ENCODE measurements at places on chromosomes 6 and 20.

DNA sequence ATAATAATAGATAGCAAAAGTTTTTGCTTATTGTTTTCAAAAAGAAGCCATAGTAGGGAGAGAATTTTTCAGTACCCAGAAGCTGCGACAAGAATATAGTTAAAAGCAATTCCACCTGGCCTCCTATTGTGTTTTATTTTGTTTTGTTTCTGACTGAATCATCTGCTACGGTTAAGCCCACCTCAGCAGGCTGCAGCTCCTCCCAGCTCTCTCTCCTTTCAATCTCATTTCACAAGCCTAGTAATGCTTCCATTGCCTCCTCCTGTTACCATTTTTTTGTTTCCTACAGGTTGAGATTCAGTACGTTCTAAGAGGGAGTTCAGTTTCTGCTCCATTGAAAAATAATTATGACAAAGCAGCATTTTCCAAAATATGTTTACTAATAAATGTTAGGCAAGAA lies 77.9 kb downstream of the PCSK2 start:
- no peak for DNase-seq

GRCh38 chr6:75418233-75418632 lies 75.4 kb downstream of the FILIP1 start:
- DNase-seq: no peak

GRCh38 chr6:147204060-147204785 lies at the start of gene STXBP5:
Gene STXBP5 (plus strand): TSS chr6:147204417. CDS start chr6:147204533, 116 bp downstream.
- peak; percentile 10 for DNase-seq

DNA sequence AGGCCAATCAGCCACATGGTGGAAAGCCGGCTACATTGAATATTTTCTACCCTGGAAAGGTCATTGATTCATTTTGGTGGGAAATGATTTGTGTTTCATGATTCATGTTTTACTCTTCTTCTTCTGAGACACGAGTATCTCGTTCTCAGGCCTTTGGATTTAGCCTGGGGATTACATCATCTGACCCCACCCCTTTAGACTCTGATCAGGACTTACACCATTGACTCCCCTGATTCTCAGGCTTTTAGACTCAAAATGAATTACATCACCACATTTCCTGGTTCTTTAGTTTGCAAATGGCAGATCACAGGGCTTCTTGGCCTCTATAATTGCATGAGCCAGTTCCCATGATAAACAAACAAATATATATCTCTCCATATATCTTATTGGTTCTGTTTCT lies 228.8 kb downstream of the ADGRG6 start:
- no peak for DNase-seq

DNA sequence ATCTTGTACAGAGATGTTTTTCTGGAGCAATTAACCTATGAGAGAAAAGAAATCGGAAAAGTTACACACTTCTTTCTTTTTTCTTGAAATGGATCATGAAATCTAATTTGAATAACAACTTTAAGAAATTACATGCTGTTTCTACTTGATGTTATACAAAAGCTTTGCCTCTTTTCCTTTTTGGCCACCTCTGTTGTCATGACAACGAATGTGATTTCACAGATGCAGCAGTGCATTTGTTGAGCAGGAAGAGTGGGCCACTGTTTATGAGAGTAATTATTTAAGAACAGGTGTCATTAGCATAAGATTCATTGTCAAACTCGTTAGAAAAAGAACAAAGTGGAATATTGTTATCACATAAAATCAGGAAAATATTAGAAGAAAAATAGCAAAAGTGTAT lies 148.3 kb upstream of the IMPG1 start:
- DNase-seq: no peak

GRCh38 chr20:19688031-19688806 lies 69.8 kb upstream of the RIN2 start:
- DNase-seq: no peak

GRCh38 chr6:156910011-156910334 lies 132.8 kb downstream of the ARID1B start:
- DNase-seq: no peak

GRCh38 chr20:57465486-57465885 lies 59.5 kb downstream of the CTCFL start:
- no peak for DNase-seq

DNA sequence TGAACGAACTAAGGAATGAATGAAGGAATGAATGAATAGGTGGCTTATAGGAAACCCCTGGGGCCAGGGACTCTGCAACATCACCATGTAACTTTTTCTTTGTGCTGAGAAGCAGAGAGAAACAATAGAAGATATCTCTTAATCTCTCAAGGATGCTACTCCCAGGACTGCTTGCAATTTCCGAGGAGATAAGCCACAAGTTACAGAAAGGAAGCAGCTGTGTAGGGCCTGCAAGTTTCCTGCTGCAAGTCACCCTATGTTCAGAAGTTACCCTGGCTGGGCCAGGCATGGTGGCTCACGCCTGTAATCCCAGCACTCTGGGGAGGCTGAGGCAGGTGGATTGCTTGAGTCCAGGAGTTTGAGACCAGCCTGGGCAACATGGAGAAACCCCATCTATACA lies 7.3 kb upstream of the MAVS start:
- DNase-seq: no peak

GRCh38 chr6:27679308-27679963 lies 206.5 kb upstream of the ZNF184 start:
- DNase-seq: no peak

Data from T-helper 17 cell (primary cell).